ENCODE measurements at places on chromosomes 2 and 18. TPM values are rescaled to one million over a fixed set of nuclear protein-coding genes. Genes with fewer than 3 reads are reported as not detected.

DNA sequence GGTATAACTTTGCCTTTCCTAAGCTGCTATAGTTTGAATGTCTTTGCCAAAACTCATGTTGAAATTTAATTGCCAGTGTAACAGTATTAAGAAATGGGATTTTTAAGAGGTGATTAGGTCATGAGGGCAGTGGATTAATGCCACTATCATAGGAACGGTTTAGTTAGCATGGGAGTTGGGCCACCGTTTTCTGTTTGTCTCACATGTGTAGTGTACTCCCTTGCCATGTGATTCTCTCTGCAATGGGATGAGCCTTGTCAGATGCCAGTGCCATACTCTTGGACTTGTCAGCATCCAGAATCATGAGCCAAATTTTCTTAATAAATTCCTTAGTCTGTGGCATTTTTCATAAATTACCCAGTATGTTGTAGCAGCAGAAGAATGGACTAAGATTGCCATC, 388.9 kb upstream of the RGPD4 start:
- no peaks in the 10 kb centered on the region for H3K4me1 ChIP-seq
- no peak overlapping the region for H3K27ac ChIP-seq
- H3K36me3 ChIP-seq: no peaks in the 10 kb centered on the region
- DNase-seq: no peak

DNA sequence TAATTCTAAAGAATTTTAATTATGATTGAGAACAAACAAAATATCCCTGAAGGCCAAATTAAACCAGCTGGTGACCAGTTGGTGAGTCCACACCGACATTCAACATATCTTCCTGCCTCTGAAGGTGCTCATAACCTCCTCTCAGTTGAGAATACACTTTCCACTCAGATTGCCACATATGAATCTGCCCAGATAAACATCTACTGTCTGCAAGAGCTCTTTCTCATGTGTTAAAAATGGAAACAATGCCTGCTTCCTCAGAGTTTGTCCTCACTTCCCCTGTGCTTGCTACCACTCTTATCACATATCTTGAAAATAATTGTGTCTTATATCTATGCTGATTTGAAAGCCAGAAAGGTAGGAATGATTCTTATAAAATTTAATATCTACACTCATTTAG, 177.7 kb upstream of the GULP1 start:
- no peaks in the 10 kb centered on the region for H3K27me3 ChIP-seq
- no peak overlapping the region for H3K27ac ChIP-seq
- H3K4me3 ChIP-seq: no peak overlapping the region
- no peak for DNase-seq

DNA sequence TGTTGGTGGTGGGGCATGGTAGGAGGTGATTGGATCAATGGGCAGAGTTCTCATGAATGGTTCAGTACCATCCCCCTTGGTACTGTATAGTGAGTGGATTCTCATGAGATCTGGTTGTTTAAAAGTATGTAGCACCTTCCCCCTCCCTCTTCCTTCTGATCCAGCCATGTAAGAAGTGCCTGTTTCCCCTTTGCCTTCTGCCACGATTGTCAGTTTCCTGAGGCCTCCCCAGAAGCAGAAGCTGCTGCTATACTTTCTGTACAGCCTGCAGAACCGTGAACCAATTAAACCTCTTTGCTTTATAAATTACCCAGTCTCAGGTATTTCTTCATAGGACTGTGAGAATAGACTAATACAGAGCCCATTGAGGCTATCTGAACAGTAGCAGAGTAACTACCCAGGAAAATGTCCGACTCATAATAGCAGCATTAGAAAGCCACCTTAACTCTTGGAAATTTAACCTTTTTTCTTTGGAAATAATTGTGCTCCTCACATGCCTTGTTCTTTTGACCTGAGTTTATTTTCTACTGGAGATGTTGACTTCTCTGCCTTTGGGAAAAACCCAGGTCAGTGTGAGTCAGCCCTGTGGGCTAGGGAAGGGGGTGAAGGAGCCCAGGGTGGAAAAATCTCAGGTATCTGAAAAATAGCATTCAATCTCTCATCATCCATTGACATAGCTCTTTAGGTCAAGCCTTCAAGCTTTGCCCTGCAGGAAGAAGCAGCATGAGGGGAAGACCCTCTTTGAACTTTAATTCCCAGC, 18.1 kb downstream of the CYP1B1 start:
- H3K4me3 ChIP-seq: no peak overlapping the region
- H3K27me3 ChIP-seq: no peaks in the 10 kb centered on the region
- no peak overlapping the region for H3K27ac ChIP-seq
- H3K4me1 ChIP-seq: no peaks in the 10 kb centered on the region

The TEKT4 gene
- total RNA-seq: not detected

DNA sequence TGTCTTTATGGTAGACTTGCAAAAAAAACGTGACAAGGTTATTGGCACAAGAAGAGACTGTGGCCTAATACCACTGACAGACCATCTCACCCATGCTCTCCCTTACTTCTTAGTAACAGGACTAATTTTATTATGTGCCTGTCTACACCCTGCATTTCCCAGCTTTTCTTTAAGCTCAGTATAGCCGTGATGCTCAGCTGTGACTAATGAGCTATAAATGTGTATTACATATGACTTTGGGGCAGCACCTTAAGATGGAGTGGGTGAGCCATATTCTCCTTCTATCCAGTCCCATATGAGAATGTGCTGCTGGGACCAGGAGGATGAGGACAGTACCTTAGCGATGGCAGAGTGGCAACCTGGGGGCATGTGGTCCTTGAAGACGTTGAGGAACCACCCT, 293.5 kb downstream of the RNF144A start:
- H3K27ac ChIP-seq: no peak overlapping the region
- no peak overlapping the region for H3K4me3 ChIP-seq
- no peaks in the 10 kb centered on the region for H3K4me1 ChIP-seq
- no peak for DNase-seq

DNA sequence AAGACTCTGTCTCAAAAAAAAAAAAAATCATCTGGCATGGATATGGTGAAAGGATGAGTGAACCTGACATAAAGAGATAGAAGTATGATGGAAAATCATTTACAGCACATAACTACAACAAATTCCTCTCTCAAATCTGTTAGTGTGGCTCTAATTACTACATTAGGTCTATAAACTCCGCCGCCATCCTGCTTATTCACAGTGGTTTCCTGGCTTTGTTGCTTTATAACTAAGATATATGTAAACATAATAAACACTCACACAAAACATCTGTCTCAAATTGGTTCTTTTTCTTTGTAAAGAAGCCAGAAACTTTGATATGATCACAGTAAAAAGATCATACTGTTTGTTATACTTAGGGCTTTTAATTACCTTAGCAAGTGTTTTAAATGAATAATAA, 412.6 kb upstream of the FAM98A start:
- H3K4me1 ChIP-seq: no peaks in the 10 kb centered on the region
- no peak for DNase-seq
- no peaks in the 10 kb centered on the region for H3K27me3 ChIP-seq
- H3K4me3 ChIP-seq: no peak overlapping the region
- no peaks in the 10 kb centered on the region for H3K36me3 ChIP-seq

DNA sequence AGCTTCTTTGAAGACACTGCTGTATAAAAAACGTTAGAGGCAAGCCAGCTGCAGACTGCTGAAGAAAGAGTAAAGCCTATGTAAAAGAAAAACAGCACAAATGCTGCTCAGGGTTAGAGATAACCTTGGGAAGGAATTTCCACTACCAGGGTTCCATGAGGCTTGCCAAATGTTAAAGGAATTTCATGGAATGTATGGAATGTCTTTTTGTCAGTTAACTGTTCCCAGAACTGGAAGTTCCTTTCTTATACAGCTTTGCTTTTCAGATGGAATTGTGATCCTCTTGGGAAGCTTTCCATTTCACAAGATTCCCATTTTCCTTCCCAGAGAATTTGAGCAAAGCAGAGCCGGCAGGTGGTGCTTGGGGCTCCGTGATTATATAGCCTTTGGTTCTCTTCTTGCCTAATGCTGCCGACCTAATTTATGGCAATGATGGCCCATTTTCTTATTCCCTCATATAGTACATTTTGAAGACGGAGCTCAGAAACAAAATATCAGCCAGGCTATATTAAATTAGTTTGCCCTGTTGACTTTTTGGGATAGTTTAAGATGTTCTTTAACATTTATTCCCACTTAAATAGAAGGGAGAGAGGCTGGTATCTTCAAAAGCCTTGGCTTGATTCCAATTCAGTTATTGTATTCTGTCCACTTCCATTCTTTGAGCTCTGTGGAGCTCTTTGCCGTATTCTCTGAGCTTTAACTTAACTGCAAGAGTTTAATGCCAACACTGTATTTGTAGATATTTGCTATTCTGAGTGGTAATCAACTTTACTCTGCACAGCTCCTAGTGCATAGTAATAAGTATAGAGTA, 162.3 kb downstream of the PHLPP1 start:
- H3K27me3 ChIP-seq: no peaks in the 10 kb centered on the region
- DNase-seq: no peak
- H3K27ac ChIP-seq: no peak overlapping the region
- H3K4me1 ChIP-seq: no peaks in the 10 kb centered on the region
- H3K4me3 ChIP-seq: no peak overlapping the region

- no peak overlapping the region for H3K4me3 ChIP-seq
- H3K36me3 ChIP-seq: no peaks in the 10 kb centered on the region
- H3K27me3 ChIP-seq: no peaks in the 10 kb centered on the region
- H3K4me1 ChIP-seq: no peaks in the 10 kb centered on the region
These were observed 126.2 kb downstream of the PDE1A start for GRCh38 chr2:182300608-182301007.

DNA sequence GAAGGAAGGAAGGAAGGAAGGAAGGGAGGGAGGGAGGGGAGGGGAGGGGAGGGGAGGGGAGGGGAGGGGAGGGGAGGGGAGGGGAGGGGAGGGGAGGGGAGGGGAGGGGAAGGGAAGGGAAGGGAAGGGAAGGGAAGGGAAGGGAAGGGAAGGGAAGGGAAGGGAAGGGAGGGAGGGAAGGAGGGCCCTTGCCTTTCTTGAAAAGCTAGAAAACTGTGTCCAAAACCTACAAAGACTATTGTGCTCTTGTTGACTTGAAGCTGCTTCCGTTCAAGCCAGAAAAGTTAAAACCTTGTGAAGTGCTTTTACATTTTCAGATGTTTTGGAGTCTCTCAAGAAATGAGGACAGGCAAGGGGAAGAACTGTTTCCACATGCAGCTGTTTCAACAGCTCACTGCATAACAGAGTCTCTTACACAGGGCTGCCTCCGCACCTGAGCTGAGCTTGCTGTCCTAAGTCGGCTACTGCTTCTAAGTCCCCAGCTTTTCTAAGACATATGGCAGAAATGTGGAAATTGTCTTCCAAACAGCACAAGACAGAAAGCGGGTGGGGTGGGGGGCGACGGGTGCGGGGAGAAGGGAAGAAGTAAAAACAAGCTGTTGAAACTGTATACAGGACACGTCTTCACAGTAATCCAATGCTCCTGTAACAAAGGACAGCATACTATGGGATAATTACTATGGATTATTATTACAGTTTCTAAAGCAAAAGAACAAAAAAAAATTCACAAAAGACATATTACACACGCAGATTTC, 46.1 kb downstream of the BCL11A start:
- no peaks in the 10 kb centered on the region for H3K36me3 ChIP-seq
- H3K4me3 ChIP-seq: no peak overlapping the region
- peaks cover 8% of the 10 kb centered on the region for H3K4me1 ChIP-seq

The SPAST gene
- 15.9 TPM for total RNA-seq

DNA sequence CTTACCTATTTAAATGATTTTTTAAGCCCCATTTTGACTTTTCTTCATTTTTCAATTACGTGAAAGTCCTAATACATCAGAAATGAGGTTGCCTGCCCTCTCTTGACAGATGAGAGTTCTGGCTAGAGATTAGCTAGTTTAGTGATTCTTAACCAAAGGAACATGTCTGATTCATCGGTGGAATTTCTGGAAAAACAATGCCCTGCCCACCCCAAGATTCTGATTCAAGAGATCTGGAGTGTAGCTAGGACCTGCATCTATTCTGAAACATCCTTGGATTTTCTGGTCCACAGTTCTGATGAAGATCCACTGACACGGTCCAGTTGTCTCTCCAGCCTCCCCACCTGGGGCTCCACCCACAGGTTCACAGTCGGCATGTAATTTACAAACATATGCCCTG, 111.2 kb downstream of the KLF7 start:
- no peak overlapping the region for H3K4me3 ChIP-seq
- H3K27me3 ChIP-seq: no peaks in the 10 kb centered on the region
- H3K4me1 ChIP-seq: no peaks in the 10 kb centered on the region

DNA sequence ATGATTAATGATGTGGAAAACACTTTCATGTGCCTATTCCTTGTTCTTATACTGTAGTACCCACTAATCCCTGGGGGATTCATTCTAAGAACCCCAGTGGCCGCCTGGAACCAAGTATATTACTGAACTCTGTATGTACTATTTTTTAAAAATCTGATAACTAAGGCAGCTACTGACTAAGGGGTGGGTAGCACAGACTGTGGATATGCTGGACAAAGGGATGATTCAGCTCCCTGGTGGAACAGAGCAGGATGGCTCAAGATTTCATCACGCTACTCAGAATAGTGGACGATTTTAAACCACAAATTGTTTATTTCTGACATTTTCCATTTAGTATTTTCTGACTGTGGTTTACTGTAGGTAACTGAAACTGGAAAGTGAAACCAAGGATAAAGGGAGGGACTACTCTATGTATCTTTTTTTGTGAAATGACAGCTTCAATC, 41.8 kb upstream of the CDC42EP3 start:
- no peaks in the 10 kb centered on the region for H3K27me3 ChIP-seq
- H3K4me3 ChIP-seq: no peak overlapping the region
- DNase-seq: no peak
- H3K4me1 ChIP-seq: no peaks in the 10 kb centered on the region
- no peaks in the 10 kb centered on the region for H3K36me3 ChIP-seq
- no peak overlapping the region for H3K27ac ChIP-seq

The RAB27B gene
- 8.9 TPM for total RNA-seq

GRCh38 chr2:106885971-106886915, at the start of gene ST6GAL2:
TSS of gene ST6GAL2 (minus strand) at chr2:106886167. CDS start at chr2:106843977, 42,190 bp downstream.
- peaks cover 11% of the 10 kb centered on the region for H3K4me1 ChIP-seq
- peaks cover 25% of the 10 kb centered on the region for H3K27me3 ChIP-seq
- no peaks in the 10 kb centered on the region for H3K36me3 ChIP-seq

- H3K4me3 ChIP-seq: no peak overlapping the region
- no peaks in the 10 kb centered on the region for H3K27me3 ChIP-seq
- H3K4me1 ChIP-seq: no peaks in the 10 kb centered on the region
- H3K27ac ChIP-seq: no peak overlapping the region
- peaks cover 5% of the 10 kb centered on the region for H3K36me3 ChIP-seq
These were observed 35.9 kb downstream of the SMC6 start for GRCh38 chr2:17717666-17718065.

The DCDC2C gene
- not detected for total RNA-seq

The UGT1A10 gene
- 45.2 TPM for total RNA-seq

DNA sequence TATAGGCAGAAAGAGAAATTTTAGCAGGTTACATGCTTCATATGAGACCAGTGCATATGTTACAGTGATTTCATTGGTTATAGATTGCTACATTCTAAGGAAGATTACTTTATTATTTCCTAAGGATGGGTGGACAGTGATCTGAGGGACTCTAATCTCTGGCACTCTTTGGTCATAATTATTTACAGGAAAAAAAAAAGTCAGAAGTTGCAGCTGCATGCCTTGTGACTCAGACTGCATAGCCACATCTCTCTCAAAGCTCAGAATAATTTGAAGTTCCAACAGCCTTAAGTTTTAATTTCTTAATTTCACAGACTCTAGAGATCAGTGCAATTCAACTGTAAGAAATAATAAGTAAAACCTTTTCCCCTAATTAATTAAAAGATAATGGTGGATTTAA, 27.1 kb upstream of the BARD1 start:
- no peak overlapping the region for H3K4me3 ChIP-seq
- H3K4me1 ChIP-seq: no peaks in the 10 kb centered on the region
- H3K27ac ChIP-seq: no peak overlapping the region
- H3K27me3 ChIP-seq: no peaks in the 10 kb centered on the region

- peaks cover 7% of the 10 kb centered on the region for H3K4me1 ChIP-seq
- no peak overlapping the region for H3K4me3 ChIP-seq
- H3K27ac ChIP-seq: no peak overlapping the region
- H3K36me3 ChIP-seq: no peaks in the 10 kb centered on the region
- no peak for DNase-seq
These were observed 41.5 kb upstream of the CAB39 start for GRCh38 chr2:230671117-230671516.

Measured in colonic mucosa (tissue), 4 donors.